Hematopoietic multipotent progenitor cell treated with erythropoietin and hydrocortisone succinate and interleukin-3 and kit ligand, for 17 days (in vitro differentiated cells): ENCODE measurements at places on chromosomes 2 and 18.

DNA sequence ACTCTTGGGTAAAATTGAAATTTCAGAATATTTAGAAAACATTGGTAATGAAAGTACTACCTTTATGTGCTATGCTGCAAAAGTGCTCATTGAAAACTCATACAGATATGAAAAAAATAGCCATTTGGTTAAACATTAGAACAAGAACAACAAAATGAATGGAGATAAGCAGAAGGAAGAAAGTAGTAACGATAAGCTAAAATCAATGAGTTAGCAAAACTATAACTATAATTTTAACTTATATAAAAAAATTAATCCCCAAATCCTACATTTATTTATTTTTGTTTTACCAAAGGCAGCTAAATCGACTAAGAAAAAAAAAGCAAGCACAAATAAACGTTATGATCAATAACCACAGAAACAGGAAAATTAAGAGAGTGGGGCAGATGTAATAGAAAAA, 99.2 kb downstream of the CERS6 start:
- DNase-seq, result no peak

GRCh38 chr2:71607151-71607889, 154.0 kb downstream of the DYSF start:
- DNase-seq, result peak; percentile 51

DNA sequence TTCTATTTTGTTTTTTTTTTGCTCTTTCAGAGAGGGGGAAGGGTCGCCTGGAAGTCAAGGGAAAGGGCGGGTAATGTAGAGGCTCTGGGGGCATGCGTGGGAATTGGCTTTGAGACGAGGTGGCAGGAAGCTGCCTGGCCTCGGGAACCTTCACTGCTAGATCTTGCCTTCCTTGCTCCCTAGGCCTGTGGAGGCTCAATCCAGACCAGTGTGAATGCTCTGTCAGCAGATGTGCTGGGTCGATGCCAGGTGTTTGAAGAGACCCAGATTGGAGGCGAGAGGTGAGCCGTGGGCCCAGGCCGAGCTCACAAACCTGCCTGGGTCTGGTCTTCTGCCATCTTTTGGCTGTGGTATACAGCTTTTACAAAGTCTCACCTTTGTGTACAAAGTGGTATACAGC, 15.5 kb downstream of the CCT7 start:
- no peak for DNase-seq

GRCh38 chr2:205563646-205564045, 118.7 kb upstream of the NRP2 start:
- DNase-seq, result no peak

- no peak for DNase-seq
These were observed 26.5 kb downstream of the PSD4 start for GRCh38 chr2:113200236-113200635.
